Left ventricle myocardium superior (tissue), 1 donor: ENCODE measurements at places on chromosomes 7 and 10. TPM values are rescaled to one million over a fixed set of nuclear protein-coding genes. Genes with fewer than 3 reads are reported as not detected.

Gene MGAM2
- total RNA-seq, result 0.07 TPM

GRCh38 chr10:1086787-1087186, 30.6 kb downstream of the WDR37 start:
- DNase-seq, result no peak

Gene VSTM2A
- total RNA-seq, result not detected

DNA sequence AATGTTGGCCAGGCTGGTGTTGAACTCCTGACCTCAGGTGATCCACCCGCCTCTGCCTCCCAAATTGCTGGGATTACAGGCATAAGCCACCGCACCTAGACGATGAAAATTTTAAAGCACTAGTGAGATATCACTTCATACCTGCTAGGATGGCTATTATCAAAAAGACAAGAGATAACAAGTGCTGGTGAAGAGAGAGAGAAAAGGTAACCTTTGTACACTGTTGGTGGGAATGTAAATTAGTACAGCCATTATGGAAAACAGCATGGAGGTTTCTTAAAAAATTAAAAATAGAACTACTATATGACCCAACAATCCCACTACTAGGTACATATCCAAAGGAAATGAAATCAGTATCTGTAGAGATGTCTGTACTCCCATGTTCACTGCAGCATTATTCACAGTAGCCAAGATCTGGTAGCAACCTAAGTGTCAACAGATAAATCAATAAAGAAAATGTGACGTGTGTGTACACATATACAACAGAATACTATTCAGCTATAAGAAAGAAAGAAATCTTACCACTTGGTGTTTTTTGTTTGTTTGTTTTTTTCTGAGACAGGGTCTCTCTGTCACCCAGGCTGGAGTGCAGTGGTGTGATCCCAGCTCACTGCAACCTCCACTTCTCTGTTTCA, 12.5 kb downstream of the MMS19 start:
- DNase-seq, result no peak

Gene SFTPA1
- 0.17 TPM for total RNA-seq

- DNase-seq, result no peak
These were observed 27.8 kb downstream of the TMEM236 start for GRCh38 chr10:17779784-17780183.

GRCh38 chr10:18501198-18501597, 150.2 kb downstream of the NSUN6 start:
- no peak for DNase-seq

DNA sequence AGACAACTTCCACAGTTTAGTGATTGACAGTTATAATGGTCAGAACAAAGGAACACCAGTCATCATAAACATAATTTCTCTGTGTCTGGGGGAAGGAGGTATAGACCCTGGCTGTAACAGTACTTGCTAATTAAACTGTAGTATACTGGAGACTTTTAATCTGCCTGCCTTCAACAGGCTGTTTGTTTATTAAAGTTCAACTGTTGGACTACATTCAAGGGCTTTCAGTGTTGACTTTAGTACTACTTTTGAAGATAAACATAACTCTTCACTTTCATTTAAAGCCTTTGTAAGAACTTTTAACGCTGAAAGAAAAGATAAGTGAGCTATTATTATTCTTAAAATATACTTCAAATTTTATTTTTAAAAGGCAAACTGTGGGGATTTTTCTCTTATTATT, 15.5 kb upstream of the PTTG1IP2 start:
- DNase-seq, result no peak
